ENCODE measurements at places on chromosomes 16 and 17.

DNA sequence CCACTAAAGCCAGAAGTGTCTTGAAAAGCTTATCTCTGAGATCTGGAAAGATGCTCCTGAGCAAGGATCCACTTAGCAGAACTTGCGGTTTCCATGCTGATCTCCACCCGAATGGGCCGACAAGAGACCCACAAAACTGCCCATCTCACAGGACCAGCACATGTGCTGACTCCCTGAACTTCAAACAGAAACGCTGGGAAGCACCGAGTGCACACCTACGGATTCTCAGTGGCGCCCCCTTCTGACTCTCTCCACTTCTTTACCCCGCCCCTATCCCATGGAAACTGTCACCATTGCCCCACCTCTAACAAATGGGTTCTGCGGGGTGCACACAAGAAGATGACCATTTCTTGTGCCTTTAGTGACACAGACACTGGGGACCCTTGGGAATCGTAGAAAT lies 21.4 kb downstream of the CDRT4 start:
- DNase-seq, result no peak

DNA sequence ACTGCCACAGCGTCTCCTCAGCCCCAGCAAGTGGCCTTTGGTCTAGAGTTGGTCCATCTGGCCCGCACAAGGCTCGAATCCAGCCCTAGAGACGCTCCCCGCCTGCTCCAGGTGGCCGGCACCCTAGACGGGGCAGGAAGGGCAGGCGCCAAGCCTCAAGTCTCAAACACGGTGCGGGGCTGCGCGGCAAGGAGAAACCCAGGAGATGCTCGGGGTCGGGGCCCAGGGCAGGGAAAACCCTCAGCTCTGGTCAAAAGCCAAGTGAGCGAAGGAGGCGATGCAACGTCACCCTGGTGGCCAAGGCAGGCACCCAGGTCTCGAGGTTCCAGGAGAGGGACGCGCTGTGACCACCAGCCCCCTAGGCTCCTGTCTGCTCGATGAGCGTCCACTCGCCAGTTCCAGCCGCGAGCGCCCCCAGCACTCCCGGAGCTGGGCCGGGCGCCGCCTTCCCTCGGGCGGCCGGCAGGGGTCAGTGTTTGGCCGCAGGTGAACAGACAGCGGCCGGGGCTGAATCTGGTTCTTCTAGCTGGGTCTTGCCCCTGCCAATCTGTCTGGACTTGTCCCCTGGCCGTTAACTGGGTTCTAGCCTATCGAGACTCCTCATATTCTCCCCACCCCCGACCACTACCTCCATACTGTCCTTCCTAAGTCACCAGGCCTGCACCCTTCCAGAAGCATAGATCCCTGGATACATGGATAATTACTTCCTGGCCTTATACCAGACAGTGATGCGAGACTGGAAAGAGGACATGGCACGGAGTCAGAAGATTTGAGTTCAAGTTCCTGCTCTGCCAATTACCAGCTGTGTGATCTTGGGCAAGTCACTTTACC lies 44.0 kb downstream of the PRAC1 start:
- peak; percentile 62 for DNase-seq

GRCh38 chr16:75382611-75383010 lies 50.7 kb downstream of the CFDP1 start:
- no peak for DNase-seq

- peak; percentile 73 for DNase-seq
Measured at GRCh38 chr16:72848759-72849664, 198.9 kb downstream of the ZFHX3 start.

DNA sequence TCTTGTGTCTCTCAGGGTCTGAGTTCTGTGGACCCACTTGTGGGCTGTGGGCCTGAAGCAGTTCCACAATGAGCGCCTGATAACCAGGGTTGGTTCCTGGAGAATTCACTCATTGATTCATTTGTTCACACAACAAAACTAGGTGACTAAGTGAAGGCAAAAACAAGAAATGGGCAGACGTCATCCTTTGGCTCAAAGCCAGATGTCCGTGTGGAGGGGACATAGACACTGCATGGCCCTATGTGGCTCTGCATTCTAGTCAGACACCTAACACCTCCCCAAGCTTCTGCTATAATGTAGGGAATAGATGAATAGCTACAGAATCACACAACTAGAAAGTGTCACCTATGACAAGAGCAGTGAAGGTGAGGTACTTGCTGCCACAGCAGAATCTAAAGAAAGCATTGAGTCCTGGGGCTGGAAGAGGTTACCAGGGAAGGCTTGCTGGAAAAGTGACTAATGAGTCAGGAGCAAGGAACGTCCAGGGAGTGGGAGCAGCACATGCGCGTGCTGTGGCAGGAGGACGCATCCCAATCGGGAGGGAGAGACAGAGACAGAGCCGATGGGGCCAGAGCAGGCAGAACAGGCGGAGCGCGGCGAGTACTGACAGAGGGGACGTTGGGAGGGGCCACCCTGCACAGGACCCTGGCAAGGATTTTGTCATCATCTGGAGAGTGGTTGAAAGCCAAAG lies 58.9 kb downstream of the CES1 start:
- no peak for DNase-seq

GRCh38 chr17:50045154-50045553 lies 10.8 kb upstream of the ITGA3 start:
- no peak for DNase-seq

DNA sequence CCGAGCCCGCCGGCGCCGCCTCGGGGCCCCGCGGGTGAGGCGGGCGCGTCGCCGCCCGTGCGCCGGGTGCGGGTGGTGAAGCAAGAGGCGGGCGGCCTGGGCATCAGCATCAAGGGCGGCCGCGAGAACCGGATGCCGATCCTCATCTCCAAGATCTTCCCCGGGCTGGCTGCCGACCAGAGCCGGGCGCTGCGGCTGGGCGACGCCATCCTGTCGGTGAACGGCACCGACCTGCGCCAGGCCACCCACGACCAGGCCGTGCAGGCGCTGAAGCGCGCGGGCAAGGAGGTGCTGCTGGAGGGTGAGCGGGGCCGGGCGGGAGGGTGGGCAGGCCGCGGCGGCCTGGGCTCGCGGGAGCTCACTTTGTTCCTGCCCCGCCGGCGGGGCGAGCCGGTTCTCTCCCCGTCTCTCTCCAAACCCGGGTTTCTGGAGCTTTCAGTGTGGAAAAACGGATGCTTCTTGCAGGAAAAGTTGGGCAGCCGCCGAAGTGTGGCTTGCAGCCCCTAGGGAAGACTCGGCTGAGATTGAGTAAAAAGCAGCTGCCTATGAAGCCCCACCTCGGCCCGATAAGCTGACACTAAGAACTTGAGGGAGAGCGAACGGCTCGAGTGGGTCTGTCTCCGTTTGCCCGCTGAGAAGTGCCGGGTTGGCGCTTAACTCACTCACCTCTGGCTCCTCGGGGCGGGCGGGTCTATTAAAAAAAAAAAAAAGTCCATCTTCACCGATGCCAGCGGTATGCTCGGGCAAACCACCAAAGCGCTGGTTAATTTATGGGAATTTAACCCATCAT lies 677 bp downstream of the SNTB2 start:
- no peak for DNase-seq

GRCh38 chr17:14557480-14557879 lies 256.6 kb downstream of the HS3ST3B1 start:
- DNase-seq, result no peak

DNA sequence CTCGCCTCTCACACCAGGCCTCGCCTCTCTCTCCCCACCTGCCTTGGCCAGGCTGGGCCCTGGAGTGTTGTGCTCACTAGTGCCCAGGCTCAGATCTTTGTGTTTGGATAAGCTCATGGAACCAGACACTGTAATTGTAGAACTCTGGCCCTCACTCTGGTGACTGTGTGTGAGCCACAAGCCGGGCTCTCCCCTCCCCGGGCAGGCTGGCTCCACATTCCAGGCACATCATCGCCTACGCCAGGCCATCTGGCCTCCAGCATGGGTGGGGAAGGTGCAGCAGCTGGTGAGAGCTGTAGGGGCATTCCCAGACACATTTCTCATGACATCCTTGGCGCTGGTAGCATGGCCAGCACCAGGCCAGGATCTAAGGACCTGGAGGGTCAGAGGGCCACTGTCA lies 202.3 kb downstream of the RAB11FIP4 start:
- no peak for DNase-seq

DNA sequence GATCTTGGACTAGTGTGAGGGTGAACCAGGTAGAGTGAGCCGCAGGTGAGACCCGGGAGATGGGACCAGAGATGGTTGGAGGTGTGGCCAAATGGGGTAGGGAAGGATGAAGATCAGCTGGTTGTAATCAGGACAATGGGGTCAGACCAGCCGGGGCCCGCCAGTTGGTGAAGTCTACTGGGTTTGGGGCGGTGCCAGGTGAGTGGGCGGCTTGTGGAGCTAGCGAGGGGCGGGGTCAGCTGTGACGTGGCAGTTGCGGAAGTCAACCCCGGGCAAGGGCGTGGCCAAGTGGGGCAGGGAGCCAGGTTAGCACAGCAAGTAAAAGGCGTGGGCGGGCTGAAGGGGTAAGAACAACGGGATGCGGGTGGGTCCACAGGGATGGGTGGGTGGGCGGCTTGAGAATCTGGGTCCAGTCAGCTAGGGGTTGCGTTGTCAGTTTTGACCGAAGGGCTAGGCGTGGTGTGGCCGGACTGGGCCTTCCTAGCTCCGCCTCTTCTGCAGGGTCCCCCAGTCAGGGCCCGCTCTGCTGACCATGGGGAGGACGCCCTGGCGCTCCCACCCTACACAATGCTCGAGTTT lies 25.5 kb upstream of the ALKBH5 start:
- peak; percentile 55 for DNase-seq

GRCh38 chr16:31529937-31530312 lies 2.2 kb downstream of the AHSP start:
- DNase-seq, result no peak

DNA sequence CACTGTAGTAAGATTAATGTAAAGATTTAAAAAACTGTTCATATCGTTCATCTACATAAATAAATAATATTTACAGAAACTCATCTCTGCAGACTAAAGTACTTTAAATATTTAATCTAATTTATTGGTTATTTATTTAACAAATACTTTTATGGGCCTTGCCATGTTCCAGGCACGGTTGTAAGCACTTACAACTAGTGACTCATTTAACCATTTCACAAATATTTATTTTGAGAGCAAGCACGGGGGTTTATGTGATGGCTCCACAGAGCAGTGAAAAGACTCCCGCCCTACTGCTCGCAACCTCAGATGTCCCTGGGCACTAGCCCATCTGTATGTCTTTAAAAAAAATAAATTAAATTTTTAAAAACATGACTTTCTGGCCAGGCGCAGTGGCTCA lies 575.9 kb downstream of the WWOX start:
- no peak for DNase-seq

DNA sequence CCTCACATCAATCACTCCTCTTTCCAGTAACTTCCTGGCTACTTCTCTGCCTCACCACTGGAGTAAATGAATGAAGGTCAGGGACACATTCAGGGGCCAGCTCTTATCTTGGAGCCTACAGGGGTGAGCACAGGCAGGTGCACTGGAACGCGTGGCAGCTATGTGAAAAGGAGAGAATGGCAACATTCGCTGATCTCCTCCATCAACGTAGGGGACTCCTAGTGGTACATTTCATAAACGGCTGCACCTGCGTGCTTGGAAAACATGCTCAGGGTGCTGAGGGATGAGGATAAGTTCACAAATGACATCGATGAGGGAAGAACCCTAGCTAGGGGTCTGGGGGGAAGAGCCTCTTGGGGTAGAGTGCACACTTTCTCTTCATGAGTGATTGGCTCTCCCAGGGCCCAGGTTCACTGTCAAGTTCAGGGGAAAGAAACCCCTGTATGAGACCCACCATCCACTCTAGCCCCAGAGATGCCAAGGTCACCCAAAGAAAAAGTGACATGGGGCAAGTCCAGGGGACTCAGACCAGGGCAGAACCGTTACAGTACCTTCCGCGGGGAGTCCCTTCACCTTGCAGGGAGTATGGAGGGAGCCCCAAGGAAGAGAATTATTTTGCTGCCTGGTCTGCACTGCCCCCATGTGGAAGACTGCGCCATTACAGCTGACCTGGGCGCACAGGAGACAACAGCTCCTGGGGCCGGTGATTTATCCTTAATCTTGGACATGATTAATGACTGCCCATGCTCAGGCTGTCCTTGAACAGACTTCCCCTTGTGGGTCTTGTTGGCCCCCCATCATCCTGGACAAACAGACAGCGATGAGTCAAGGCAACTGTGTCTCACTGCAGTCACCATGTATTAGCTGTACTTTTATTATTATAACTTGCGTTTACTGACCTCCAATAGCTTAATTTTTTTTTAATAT lies 30.1 kb downstream of the VAC14 start:
- peak; percentile 35 for DNase-seq

- no peak for DNase-seq
Measured at GRCh38 chr16:49701065-49701685, 154.7 kb downstream of the ZNF423 start.

DNA sequence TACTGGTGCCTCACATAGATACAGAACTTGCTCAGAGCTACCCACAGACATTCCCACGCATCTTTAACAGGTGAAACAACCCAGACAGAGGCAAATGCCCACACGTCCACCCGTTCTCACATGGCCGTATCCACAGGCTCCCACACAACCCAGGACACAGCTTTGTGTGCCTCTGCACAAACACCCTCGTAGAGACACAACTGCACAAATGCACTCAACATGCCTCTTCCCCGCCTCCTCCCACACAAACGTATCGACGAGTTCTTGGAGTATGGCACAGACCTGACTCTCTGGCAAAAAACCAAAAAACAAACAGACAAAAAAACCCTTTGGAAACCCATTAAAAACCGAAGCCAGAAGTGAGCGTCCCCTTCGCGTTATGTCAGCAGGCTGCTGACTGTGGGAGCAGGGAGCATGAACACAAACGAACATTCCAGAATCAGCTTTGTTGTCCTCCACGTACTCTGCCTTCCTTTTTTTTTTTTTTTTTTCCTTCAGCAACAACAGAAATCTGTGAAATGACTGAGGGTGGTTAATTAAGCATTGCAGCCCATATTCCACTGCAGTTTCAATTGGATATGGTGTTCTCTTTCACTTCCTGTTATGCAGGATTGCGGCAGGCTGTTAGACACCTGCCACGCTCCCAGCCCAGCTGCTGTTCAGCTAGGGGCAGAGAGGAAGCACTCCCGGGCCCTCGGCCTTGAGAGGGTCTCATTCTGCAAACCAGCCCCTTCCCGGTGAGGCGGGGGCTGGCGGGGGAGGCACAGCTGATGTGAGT lies 313.7 kb downstream of the MAF start:
- peak; percentile 84 for DNase-seq

DNA sequence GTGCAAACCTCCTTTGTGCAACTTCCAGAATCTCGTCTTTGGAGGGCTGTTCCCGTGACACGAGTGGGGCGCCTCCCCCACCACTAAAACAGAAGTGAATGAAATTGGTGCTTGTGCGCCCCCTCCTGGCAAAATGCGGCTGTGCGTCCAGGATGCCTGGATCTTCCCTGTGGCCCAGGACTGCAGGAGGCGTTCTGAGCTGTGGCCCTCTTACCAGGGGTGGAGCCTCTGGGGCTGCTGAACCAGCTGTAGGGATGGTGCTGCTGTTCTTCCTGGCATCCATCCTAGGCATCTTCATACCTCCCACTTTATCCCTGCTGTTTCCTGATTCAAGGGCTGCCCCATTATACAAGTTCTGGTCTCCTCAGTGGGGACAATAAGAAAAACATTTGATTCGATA lies 18.5 kb upstream of the NAGLU start:
- DNase-seq, result peak; percentile 69

- DNase-seq, result no peak
Measured at GRCh38 chr17:64084086-64084939, 45.6 kb downstream of the ERN1 start.

All from NCI-H2081 (cell line).